CD8-positive, alpha-beta memory T cell (primary cell): ENCODE measurements at places on chromosomes 16 and 17.
A peak's percentile ranks its signal among the peaks of the same experiment; 100 is the strongest.

GRCh38 chr17:45729294-45729907 is 54.7 kb upstream of the CRHR1 start:
- DNase-seq: no peak
- no peaks in the 10 kb centered on the region for H3K4me1 ChIP-seq

- no peak for DNase-seq
- no peak overlapping the region for H3K27ac ChIP-seq
- no peaks in the 10 kb centered on the region for H3K4me1 ChIP-seq
- H3K27me3 ChIP-seq: no peaks in the 10 kb centered on the region
- H3K4me3 ChIP-seq: no peak overlapping the region
- H3K36me3 ChIP-seq: peaks cover 33% of the 10 kb centered on the region
Measured at GRCh38 chr16:4868026-4868425, 20.7 kb downstream of the UBN1 start.

DNA sequence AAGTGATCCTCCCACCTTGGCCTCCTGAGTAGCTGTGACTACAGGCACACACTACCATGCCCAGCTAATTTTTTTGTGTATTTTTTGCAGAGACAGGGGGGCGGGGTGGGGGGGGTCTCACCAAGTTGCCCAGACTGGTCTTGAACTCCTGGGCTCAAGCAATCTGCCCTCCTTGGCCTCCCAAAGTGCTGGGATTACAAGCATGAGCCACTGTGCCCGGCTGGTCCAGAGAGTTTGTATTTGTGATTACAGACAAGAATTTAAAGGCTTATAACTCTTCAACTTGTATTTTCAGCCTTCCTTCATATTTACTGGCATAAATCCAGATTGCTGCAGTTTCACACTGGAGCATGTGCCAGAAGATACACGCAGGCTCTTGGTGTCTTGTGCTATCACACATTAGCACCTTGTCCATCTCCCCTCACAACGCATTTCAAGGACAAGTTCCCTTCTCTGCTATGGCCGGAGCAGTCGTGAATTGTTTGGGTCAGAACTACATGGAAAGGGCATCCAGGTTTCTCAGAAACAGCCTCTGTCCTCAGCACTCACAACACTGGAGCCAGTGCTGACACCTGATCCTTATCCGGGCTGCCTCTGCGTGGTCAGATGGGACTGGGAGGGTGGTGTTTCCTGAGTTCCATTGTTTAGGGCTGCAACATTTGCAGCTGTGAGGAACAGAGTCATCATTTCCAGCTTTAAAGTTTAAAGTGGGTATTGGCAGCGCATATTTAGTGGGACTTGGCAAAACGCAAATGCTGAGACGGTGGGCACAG is 28.1 kb downstream of the WSCD1 start:
- no peak overlapping the region for H3K27ac ChIP-seq
- H3K4me1 ChIP-seq: no peaks in the 10 kb centered on the region
- H3K27me3 ChIP-seq: no peaks in the 10 kb centered on the region
- no peak for DNase-seq

DNA sequence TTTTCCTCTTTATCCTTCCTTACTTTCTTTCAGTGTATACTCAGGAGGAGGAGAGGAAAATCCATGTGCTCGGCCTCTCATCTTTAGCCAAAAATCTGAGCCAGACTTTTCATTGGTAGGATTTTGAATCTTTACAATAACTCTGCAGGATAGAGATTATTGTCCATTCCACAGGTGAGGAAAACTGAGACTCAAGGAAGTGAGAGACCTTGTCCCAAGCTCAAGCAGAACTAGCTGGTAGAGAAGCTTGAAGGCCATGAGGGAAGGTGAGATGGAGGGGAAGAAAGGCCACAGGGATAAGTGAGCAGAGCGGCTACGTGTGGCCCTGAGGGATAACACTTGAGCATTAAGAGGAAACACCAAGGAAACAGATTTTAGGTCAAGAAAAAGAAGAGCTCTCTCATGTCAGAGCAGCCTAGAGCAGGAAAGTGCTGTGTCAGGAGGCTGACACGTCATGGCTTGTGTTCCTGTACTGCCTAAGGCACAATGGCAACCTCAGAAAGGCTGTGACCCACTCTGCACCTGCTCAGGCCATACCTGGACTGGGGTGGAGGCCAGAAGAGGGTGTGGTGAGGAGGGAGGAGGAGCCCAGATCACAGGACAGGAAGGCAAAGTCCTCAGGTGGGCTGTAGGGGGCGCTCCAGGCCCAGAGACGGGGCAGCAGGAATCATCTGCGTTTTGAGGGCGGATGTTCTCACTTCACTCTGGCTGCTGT is 11.9 kb downstream of the MT4 start:
- H3K36me3 ChIP-seq: no peaks in the 10 kb centered on the region
- H3K27me3 ChIP-seq: no peaks in the 10 kb centered on the region
- DNase-seq: peak; percentile 83
- no peak overlapping the region for H3K27ac ChIP-seq

- peaks cover 77% of the 10 kb centered on the region for H3K4me1 ChIP-seq
- peak overlapping the region; percentile 97 for H3K27ac ChIP-seq
- peak overlapping the region; percentile 95 for H3K4me3 ChIP-seq
- no peak for DNase-seq
Measured at GRCh38 chr17:18186627-18186982, 3.0 kb downstream of the ALKBH5 start.

- peak overlapping the region; percentile 27 for H3K27ac ChIP-seq
- H3K4me3 ChIP-seq: no peak overlapping the region
- no peaks in the 10 kb centered on the region for H3K36me3 ChIP-seq
- no peaks in the 10 kb centered on the region for H3K27me3 ChIP-seq
- no peak for DNase-seq
Measured at GRCh38 chr16:4617880-4618279, 3.2 kb upstream of the UBALD1 start.

DNA sequence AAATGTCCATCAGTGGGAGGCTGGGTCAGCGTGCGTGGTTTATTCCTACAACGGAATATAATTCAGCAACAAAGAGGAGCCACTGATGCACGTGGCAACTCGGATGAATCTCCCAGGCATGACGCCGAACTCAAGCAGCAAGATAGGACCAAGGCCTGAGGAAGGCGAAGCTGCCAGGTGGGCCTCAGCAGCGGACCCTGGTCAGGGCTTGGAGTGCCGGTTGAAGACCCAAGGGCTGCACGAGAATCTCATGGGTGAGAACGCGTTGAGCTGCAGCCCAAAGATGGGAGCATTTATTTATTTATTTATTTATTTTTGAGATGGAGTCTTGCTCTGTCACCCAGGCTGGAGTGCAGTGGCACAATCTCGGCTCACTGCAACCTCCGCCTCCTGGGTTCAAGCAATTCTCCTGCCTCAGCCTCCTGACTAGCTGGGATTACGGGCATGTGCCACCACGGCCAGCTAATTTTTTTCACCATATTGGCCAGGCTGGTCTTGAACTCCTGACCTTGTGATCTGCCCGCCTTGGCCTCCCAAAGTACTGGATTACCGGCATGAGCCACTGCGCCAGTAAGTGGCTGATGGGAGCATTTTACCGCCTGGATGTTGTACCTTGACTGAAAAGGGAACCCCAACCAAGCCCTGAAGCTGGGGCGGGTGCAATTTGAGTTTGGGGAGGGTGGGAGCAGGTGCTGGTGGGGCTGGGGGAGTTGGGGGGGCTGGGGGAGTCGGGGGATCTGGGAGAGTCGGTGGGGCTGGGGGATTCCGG is 18.1 kb upstream of the BAHCC1 start:
- no peaks in the 10 kb centered on the region for H3K36me3 ChIP-seq
- no peaks in the 10 kb centered on the region for H3K4me1 ChIP-seq
- no peaks in the 10 kb centered on the region for H3K27me3 ChIP-seq
- DNase-seq: no peak
- no peak overlapping the region for H3K4me3 ChIP-seq
- no peak overlapping the region for H3K27ac ChIP-seq

- no peak for DNase-seq
- H3K27ac ChIP-seq: no peak overlapping the region
- H3K4me1 ChIP-seq: no peaks in the 10 kb centered on the region
- no peaks in the 10 kb centered on the region for H3K36me3 ChIP-seq
- H3K4me3 ChIP-seq: no peak overlapping the region
Measured at GRCh38 chr17:68820476-68820824, 134.7 kb downstream of the ABCA8 start.

GRCh38 chr16:63614429-63614828 is 1507.4 kb downstream of the CDH11 start:
- H3K4me3 ChIP-seq: no peak overlapping the region
- DNase-seq: no peak
- no peak overlapping the region for H3K27ac ChIP-seq
- H3K4me1 ChIP-seq: no peaks in the 10 kb centered on the region

DNA sequence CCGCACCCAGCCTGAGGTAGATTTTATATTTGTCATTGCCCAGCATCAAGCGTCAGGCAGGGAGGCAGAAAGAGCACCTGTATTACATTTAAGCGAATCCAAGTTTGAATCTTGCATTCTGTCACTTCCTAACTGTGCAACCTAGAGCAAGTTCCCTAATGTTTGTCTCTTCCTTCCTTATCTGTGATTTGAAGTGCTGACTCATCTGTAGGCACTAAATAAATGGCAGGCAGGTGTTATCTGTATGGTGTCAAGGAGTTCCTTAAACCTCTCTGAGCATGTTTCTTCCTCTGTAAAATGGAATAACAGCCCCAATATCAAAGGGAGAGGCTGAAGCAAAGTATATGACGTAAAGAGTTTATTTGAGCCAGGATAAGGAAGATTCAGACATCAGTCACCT is 24.3 kb downstream of the GP2 start:
- no peaks in the 10 kb centered on the region for H3K36me3 ChIP-seq
- no peaks in the 10 kb centered on the region for H3K4me1 ChIP-seq

GRCh38 chr17:55731586-55732250 is 9.1 kb upstream of the TMEM100 start:
- H3K4me1 ChIP-seq: no peaks in the 10 kb centered on the region
- H3K36me3 ChIP-seq: no peaks in the 10 kb centered on the region
- DNase-seq: no peak
- H3K27ac ChIP-seq: no peak overlapping the region
- no peak overlapping the region for H3K4me3 ChIP-seq

DNA sequence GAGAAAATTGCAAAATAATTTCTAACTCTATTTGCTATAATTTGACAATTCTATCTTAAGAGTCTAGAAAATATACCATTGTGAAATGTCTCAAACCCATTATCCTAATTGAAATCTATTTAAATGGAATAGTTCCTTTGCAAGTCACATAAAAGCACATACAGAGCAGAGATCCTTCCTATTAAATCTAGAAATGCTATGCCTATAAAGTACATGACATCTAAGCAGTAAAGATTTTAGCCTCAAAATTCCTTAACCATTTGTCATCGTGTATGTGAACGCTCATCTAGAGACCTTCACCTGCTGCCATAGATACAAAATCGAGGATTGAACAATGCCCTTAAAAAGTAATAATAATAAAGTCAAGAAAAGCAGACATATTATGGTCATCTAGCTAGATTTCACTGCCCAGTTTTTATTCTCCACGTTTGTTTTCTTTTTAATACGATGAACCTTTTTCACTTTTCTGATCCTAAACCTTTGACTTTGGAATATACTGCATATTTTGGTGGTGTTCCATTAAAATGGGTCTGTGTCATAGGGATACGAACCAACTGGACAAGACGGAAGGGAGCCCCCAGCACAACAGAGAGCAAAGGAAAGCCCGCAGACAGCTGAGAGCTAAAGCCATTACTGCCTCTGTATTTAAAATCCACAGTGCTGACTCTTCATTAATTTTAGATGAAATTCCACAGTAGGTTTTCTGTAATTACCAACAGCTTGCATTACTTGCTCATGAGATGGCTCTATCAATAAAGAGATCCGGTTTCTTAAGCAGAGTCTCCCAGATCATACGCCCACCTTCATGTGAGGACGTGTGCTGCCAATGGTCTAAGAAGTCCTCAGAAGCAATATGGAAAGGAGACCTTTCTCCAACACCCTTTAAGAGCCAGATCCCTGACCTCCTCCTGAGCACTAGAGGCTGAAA is 17.6 kb downstream of the TEX2 start:
- no peak overlapping the region for H3K4me3 ChIP-seq
- H3K36me3 ChIP-seq: no peaks in the 10 kb centered on the region
- H3K4me1 ChIP-seq: peaks cover 5% of the 10 kb centered on the region
- H3K27ac ChIP-seq: no peak overlapping the region
- DNase-seq: no peak
- no peaks in the 10 kb centered on the region for H3K27me3 ChIP-seq

- H3K36me3 ChIP-seq: no peaks in the 10 kb centered on the region
- no peak for DNase-seq
- peaks cover 15% of the 10 kb centered on the region for H3K4me1 ChIP-seq
- no peaks in the 10 kb centered on the region for H3K27me3 ChIP-seq
- peak overlapping the region; percentile 28 for H3K27ac ChIP-seq
Measured at GRCh38 chr17:41919165-41919817, 540 bp upstream of the ACLY start.

- no peaks in the 10 kb centered on the region for H3K27me3 ChIP-seq
- H3K4me3 ChIP-seq: no peak overlapping the region
- no peak overlapping the region for H3K27ac ChIP-seq
- no peak for DNase-seq
- H3K36me3 ChIP-seq: no peaks in the 10 kb centered on the region
- H3K4me1 ChIP-seq: no peaks in the 10 kb centered on the region
Measured at GRCh38 chr16:73610605-73611156, 562.8 kb upstream of the ZFHX3 start.

GRCh38 chr16:58127033-58127556 is 2.1 kb downstream of the CFAP20 start:
- no peaks in the 10 kb centered on the region for H3K36me3 ChIP-seq
- peak overlapping the region; percentile 66 for H3K27ac ChIP-seq
- H3K4me3 ChIP-seq: peak overlapping the region; percentile 59
- DNase-seq: peak; percentile 54

- no peaks in the 10 kb centered on the region for H3K27me3 ChIP-seq
- DNase-seq: no peak
- H3K4me3 ChIP-seq: no peak overlapping the region
- no peaks in the 10 kb centered on the region for H3K36me3 ChIP-seq
Measured at GRCh38 chr16:54341892-54342776, 55.5 kb upstream of the IRX3 start.

DNA sequence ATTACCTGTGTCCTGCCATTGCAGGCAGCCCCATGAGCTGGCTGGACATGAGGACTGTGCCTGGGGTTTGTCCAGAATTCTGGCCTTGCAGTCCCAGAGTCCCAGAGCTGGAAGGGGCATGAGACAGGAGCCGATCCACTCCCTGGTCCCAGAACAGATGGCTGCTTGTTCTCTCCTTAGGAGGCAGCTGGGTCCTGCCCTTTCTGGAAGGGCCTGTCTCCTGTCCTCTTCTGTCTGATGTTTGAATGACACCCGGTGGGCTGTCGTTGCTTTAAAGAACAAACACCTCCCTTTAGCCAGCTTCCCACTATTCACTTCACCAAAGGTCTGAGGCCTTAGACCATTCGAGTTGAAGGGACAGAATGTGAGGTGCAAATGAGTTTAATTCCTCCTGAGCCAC is 63.8 kb downstream of the RAP1GAP2 start:
- peaks cover under 1% of the 10 kb centered on the region for H3K4me1 ChIP-seq
- no peaks in the 10 kb centered on the region for H3K27me3 ChIP-seq
- DNase-seq: no peak
- no peak overlapping the region for H3K4me3 ChIP-seq
- no peaks in the 10 kb centered on the region for H3K36me3 ChIP-seq

- no peaks in the 10 kb centered on the region for H3K4me1 ChIP-seq
- no peak overlapping the region for H3K4me3 ChIP-seq
- H3K27ac ChIP-seq: no peak overlapping the region
- H3K36me3 ChIP-seq: no peaks in the 10 kb centered on the region
- DNase-seq: no peak
Measured at GRCh38 chr17:41474863-41475262, 6.1 kb downstream of the KRT35 start.

- H3K4me3 ChIP-seq: no peak overlapping the region
- H3K27ac ChIP-seq: peak overlapping the region; percentile 9
- H3K36me3 ChIP-seq: no peaks in the 10 kb centered on the region
- no peaks in the 10 kb centered on the region for H3K27me3 ChIP-seq
- no peaks in the 10 kb centered on the region for H3K4me1 ChIP-seq
Measured at GRCh38 chr17:82848022-82848592, 8.3 kb upstream of the ZNF750 start.
